ENCODE measurements at places on chromosomes 4 and X.

DNA sequence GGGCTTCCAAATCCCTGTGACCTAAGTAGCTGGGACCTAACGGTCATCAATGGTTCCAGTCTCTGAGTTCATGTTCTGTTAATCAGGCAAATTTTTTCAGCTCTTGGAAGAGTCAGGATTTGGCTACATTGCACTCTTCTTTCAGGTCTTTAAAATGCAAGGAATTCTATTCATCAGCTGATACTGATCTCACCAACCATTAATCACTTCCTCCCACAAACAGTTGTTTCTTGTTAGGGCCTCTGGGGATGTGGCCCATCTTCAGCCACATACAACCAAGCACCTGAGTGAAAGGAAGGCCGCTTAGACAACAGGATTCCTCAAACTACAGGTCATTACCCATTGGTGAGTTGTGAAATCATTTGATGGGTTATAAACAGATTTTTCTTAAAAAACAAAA lies 71.7 kb downstream of the FANCB start:
- no peak for DNase-seq

GRCh38 chrX:12843668-12844279 lies 23.1 kb upstream of the TLR7 start:
- DNase-seq = no peak

DNA sequence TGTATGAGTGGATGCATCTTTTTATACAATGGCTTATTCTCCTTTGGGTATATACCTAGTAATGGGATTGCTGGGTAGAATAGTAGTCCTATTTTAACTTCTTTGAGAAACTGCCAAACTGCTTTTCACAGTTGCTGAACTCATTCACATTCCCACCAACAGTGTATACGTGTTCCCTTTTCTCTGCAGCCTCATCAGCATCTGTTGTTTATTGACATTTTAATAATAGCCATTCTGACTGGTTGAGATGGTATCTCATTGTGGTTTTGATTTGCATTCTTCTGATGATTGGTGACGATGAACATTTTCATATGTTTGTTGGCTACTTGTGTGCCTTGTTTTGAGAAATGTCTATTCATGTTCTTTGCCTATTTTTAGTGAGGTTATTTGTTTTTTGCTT lies 687.0 kb upstream of the EPHA5 start:
- no peak for DNase-seq

GRCh38 chrX:69508610-69509009 lies 4.5 kb downstream of the NALF2 start:
- no peak for DNase-seq

GRCh38 chrX:54786967-54787366 lies 11.1 kb downstream of the ITIH6 start:
- DNase-seq = no peak

DNA sequence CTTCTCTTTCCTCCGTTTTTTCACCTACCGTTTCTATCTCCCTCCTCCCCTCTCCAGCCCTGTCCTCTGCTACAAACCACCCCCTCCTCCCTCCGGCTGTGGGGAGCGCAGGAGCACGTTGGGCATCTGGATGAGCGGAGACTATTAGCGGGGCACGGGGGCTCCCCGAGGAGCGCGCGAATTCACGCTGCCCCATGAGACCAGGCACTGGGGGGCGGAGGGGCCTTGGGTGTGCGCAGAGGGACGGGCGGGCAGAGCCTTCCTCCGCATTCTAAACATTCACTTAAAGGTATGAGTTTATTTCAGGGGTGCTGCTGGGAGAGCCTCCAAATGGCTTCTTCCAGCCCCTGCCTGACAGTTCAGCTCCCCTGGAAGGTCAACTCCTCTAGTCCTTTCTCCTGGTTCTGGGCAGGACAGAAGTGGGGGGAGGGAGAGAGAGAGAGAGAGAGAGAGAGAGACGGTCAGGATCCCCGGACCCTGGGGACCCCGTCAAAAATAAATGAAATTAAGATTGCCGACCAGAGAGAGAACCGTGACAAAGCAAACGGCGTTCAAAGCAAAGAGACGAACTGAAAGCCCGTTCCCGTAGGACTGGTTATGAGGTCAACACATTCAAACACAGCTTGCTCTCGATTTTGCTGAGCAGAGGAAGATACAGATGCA lies 5.0 kb downstream of the SHOX start:
- no peak for DNase-seq
